ENCODE measurements at places on chromosomes 5 and 9.
A peak's percentile ranks its signal among the peaks of the same experiment; 100 is the strongest.

DNA sequence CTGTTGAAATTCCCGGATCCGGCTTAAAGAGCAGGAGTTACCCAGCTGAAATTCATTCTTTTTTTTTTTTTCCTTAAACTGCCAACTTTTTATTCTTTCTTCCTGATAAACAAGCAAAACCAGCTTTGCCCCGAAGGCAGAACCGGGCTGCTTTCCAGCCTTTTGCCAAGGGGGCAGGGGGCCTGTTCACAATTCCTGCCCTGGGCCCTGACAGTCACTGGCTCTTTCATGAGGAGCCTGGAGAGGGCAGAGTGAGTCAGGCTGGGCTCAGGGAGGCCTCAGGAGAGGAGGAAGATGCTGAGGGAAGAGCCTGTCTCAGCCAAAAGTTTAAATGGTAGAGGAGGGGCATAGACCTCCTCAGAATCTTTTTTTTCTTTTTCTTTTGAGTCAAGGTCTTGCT is 4.8 kb downstream of the GLIPR2 start:
- DNase-seq: no peak

- no peak for DNase-seq
These were observed 232.1 kb downstream of the SH3GL2 start for GRCh38 chr9:17810728-17811571.

DNA sequence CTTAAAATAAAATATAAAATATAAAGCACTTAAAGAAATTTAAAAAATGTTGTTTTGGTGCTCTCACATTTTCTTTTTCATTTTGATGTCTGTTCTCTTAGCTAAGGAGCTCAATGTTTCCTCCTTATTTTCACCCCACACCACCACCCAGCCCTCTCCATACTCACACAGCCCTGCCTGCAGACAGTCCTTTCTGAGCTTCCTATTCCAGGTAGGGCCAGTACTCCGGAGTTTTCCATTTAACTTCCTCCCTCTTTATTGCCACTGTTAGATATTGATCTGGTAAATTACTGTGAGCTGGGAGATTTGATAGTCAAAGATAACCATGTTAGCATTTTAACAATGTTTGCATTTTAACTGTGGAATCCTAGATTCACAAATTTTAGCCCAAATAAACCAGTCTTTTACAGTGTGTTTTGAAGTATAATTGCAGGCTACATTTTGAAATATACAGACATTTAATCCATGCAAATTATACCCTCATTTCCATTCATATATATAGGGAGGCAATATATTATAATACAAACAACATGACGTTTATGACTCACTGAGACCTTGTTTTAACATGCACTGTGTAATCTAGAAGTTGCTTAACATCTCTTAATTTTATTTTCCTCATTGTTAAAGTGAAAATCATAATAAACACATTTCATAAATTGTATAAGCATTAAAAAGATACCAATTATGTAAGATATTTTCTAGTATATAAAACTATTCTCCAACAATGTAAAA is 927.1 kb downstream of the NR2F1-AS1 start:
- no peak for DNase-seq

GRCh38 chr5:154143211-154143641 is 47.3 kb upstream of the GALNT10 start:
- DNase-seq: no peak

- DNase-seq: no peak
These were observed 6.6 kb upstream of the PHF19 start for GRCh38 chr9:120883608-120883996.

DNA sequence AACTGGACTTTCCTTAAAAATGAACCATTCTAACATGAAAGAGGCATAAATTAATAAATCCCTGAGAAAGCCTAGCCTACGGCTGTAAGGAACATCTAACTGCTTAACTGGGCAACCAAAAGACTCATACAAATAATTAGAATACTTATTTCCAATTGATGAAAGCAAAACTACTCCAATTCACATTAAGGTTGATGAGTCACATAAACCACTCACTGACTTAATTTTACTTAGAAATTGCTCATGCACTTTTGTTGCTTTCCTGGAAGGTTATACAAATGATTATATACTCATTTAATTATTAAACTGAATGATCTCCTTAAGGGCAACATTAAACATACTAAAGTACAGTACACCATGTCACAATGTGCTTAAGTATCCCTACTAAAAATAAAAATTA is 101.9 kb downstream of the NFIB start:
- no peak for DNase-seq

GRCh38 chr9:22623236-22623635 is 176.6 kb downstream of the DMRTA1 start:
- no peak for DNase-seq

DNA sequence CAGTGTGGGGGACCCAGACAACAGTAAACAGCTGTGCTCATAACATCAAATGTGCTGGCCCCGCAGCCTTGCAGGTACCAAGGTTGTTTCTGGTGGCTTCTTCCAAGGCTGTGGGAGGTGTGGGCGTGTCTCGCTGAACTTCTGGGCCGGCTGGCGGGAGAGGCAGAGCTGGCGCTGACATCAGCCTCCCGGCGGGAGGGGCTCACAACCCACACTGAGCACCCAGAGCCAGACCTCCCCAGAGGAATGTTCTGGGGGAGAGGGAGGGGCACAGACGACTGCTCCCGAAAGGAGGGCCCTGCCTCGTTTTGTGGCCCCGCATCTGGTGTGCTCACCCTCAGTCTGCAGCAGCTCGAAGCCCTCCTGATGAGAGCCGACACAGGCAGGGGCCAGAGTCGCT is 6.9 kb upstream of the SLC12A7 start:
- no peak for DNase-seq

GRCh38 chr9:128203024-128203706 is at the start of gene DNM1:
DNM1 (plus strand) TSS chr9:128203379; CDS start chr9:128203471, 92 bp downstream.
- peak; percentile 52 for DNase-seq

DNA sequence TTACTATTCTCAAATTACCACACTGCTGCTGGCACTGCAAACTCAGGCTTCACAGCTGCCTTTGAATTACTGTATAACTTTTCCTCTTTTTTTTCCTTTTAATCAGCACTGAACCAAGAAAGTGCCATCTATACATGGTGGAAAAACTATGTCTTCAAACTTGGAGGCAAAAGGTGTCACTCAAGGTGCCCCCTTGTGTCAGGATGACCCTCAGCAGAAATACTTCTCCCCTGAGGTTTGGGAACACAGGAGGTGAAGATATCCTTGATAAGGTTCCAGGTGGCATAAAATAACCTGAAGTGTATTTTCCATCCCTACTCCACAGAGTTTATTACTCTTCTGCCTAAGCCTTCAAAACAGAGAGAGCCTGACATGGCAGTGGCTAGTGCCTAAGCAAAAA is 14.5 kb downstream of the FRMD3 start:
- no peak for DNase-seq

DNA sequence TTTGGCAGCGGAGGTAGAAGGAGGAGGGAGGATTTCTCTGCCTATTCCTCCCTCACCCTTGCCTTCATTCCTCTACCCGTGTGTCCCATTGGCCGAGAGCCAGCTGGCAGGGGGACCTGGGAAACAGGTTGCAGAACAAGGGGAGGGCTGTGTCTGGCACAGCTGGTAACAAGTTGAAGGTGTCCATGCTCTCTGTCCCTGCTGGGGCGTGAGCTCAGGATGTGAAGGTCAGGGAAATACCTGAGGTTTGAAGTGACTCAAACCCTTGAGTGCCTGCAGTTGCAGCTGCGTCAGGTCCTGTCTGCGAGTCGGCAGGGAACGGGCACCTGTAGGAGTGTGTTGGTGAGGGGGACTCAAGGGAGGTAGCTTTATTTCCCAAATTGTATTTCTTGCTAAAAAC is 16.2 kb downstream of the MIGA2 start:
- DNase-seq: no peak

GRCh38 chr9:130239741-130240241 is 25.8 kb upstream of the HMCN2 start:
- no peak for DNase-seq

DNA sequence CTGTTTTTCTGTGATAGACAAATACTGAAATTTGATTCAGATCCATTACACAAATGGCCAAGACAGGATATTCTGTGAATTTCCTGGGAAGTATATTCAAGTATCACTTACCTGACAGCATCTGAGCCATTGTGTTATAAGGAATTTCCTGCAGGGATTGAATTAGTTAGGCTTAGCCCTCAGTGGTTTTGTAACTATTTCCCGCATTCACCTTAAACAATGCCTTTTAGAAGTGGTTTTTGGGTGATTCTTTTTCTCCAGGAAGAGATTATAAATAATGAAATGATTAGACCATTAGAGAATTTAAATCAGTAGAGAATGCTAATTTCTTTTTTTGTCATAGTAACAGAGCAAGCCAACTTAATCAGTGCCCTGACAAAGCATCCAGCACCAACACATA is 30.6 kb downstream of the ITGA1 start:
- no peak for DNase-seq

DNA sequence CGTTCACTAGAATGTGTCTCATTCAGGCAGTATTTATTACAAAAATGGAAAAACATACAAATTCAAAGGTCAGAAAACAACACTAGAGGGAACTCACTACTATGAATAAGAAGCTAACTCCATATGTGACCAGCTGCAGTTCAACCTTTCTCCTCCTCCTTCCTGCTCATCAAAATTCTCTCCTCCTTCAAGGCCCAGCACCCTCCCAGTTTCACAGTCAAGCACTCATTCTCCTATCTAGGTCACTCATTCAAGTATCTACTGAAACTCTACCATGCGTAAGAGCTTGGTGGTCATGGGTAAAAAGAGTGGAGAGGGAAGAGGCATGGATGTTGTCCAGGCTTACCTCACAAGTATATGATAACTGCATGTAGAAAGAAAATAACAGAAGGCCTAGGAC is 27.7 kb downstream of the ECPAS start:
- DNase-seq: no peak

DNA sequence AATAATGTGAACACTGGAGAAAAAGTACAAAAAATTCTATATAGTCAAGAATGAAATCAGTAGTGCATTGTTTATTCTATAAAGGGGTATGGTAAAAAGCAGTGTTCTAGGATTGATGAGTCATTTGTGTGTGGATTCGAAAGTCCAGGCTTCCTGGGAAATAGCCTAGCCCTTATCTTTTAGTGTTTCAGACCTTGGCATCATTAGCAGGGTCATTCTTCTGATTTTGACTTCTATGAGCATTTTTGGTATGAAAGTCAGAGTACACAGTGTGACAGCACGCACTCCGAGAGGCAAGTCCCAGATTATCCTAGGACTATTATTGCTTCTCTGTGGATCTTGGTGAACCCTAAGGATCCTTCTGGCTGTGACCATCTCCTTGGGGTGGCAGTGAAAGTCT is 16.9 kb downstream of the PCSK5 start:
- no peak for DNase-seq

DNA sequence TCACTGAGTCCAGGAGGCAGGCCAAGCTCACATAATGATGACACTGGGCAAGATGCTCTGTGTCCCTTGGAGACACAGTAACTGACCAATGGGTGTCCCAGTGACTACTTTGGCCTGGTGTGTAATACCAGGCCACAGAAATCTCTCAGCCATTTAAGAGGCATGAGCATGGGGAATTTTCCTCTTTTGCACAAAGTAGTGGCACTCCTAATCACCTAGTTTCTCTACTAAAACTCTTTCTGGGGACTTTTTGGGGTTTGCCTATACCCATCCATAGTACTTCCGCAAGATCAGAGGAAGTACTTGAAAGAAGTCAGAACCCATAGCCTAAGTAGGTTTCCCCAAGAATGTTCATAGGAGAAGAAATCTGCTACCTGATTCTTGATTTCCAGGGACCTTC is 161.9 kb downstream of the ARSB start:
- no peak for DNase-seq

- DNase-seq: no peak
These were observed 14.5 kb downstream of the C9orf50 start for GRCh38 chr9:129606161-129607026.

- no peak for DNase-seq
These were observed 150.3 kb downstream of the PIK3R1 start for GRCh38 chr5:68365889-68366288.

DNA sequence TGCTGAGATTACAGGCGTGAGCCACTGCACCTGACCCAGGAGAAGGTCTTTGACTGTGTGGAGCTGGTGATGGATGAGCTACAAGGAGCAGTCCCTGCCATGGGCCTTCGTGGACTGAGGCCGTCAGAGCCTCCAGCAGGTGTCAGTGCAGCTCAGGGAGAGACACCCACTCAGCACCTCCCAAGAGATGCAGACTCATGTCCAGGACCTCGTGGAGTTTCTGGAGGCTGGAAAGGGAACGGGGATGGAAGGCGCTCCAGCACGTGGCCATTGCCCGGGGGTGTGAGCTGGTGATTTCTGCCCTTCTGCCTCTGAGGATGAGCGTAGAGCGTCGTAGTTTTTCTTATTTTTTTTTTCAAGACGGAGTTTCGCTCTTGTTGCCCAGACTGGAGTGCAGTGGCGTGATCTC is 9.5 kb downstream of the TOR4A start:
- peak; percentile 67 for DNase-seq
